ENCODE measurements at places on chromosomes 6 and 20.

GRCh38 chr6:118544105-118544504 is 4.0 kb upstream of the PLN start:
- no peak for DNase-seq

DNA sequence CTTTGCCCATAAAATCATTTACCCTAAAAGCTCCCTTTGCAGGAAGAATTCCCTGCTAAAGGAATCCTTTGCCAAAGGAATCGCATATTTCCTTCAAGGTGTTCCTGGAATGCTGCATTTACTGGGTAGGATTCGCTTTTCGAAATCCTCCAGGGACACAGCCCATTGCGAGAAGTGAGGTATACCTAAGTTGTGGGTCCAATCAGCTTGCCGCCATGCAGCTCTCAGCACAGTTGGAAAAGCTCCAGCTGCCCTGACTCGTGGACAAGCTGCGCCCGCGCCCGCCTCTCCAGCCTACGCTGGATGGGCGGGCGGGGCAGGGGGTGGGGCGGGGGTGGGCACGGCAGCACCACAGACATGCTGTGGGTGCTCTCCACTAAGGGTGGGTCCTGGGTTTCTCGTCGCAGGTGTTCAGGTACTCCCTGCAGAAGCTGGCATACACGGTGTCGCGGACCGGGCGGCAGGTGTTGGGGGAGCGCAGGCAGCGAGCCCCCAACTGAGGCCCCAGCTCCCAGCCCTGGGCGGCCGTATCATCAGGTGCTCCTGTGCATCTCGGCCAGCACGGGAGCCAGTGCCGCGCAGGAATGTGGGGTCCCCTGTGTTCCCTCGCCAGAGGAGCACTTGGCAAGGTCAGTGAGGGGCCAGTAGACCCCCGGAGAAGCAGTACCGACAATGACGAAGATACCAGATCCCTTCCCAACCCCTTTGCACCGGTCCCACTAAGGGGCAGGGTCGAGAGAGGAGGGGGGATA is 1.4 kb downstream of the NNAT start:
- DNase-seq: peak; percentile 66

DNA sequence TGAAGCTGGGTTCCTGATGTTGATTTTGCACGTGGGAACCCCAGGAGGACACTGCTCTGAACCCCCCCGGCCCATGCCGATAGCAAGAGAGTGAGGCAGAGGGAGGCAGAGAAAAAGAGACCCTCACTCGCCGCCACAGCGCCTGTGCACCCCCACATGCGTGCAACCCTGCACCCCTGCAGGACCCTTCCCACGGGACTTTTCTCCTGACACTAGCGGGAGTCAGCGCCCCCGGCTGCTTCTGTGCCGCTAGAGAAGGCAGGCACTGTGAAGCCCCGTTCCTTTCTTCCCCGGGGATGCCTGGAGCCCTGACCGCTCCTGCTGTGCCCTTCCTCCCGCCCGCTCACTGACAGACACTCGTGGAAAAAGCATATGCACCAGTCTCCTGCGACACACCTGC is 67.4 kb downstream of the GMPR start:
- no peak for DNase-seq

GRCh38 chr6:148166339-148166968 is 176.2 kb upstream of the SASH1 start:
- peak; percentile 57 for DNase-seq

GRCh38 chr6:15962449-15962764 is 166.5 kb upstream of the MYLIP start:
- no peak for DNase-seq

DNA sequence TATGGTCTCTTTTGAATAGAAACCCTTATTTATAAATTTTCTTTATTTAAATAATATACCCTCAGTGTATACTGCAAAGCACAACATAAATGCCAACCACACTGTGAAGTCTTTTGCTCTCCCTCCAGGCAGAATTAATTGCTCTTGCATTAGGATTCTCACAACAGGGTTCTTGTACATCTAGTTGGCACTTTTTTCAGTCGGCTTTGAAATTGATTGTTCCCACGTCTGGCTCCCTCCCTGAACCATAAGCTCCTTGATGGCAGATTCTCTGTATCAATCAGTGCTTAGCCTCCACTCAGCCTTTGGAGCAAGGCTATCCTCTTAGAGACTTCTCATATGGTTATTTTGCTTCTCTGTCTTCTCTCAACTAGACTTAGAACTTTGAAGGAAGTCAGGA is 288.0 kb upstream of the POU3F2 start:
- no peak for DNase-seq

DNA sequence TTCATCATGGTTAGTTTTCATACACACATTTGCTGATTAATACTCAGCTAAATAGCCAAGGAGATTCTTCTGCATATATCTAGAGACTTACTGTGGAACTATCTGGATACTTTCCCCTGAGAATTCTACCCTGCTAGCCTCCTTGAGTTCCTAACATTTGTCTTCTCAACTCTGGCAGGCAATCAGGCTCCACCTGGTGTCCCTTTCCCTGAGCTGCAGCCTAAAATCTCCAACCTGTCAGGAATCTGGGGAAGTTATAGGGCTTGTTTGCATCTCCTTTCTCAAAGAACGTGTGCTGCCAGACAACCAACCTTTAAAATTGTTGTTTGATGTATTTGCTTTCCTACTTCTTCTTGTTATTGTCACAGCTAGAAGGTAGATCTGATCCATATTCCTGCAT is 73.4 kb downstream of the FUT9 start:
- no peak for DNase-seq

- no peak for DNase-seq
These were observed 60.9 kb upstream of the CD93 start for GRCh38 chr20:23146857-23147637.

- no peak for DNase-seq
These were observed 862 bp downstream of the UCKL1 start for GRCh38 chr20:63955281-63955826.

GRCh38 chr20:46799781-46800408 is 90.4 kb downstream of the SLC2A10 start:
- DNase-seq: no peak

- DNase-seq: no peak
These were observed 178.9 kb upstream of the MYLIP start for GRCh38 chr6:15949982-15950381.

GRCh38 chr20:5766085-5766764 is 16.0 kb downstream of the SHLD1 start:
- DNase-seq: no peak

- no peak for DNase-seq
These were observed 236.6 kb upstream of the RNF24 start for GRCh38 chr20:4252005-4252404.

DNA sequence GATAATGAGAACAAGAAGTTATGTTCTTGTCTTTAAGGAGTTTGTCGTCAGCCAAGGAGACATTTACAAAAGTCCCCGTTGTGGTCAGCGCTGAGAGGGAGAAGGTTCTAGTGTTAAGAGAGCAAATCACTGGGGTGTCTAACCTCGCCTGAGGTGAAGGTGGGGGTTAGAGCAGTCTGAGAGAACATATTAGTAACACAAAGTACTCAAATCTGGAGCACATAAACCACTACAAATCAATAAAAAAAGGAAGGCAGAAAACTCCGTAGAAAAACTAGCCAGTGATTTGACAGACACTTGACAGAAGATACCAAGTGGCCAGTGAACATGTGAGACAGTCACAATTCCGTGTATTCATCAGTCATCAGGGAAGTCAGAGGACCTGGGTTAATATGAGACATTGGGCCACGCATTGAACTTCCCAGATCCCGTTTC is 45.4 kb downstream of the CDS2 start:
- DNase-seq: no peak

GRCh38 chr6:12296255-12296573 is 6.1 kb downstream of the EDN1 start:
- no peak for DNase-seq

- DNase-seq: no peak
These were observed 53.2 kb upstream of the ARG1 start for GRCh38 chr6:131519670-131520436.

- DNase-seq: no peak
These were observed 179.7 kb upstream of the SHLD1 start for GRCh38 chr20:5570452-5570851.

GRCh38 chr6:43671011-43671800 is 16.4 kb downstream of the MRPS18A start:
- no peak for DNase-seq

DNA sequence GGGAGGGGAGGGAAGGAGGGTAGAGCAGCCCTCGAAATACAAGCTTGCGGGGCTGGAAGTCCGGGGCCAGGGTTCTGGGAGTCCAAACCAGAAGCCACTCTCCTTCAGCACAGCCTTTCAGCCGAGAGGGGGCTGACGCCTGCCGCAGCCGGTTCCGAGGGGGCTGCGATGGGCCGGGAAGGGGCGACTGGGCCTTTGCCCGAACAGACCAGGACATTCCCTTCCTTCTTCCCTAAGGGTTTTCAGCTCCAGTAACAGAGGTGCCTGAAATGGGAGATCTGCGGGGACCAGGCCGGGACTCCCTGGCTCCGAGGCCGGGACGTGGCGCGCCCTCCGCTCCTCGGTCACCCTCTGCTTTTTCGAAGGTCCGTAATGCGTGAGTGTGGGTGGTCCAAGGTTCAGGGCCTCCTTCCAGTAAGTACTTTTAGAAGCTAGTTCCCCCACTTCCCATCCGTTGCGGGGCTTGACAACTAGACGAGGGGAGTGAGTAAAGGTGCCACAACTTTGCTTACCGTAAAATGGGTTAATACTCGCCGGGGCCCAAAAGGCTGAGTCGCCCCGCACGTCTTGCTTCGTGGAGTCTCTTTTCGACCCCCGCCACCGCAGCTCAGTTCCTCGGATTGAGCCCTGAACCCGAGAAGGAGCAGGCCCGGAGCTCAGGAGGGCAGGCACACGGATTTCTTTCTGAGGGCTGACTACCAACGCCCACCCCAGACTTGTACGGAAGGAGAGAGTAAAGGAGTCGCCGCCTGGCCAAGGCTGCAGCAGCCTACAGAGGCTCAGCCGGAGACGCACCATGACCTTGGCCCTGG is 2.9 kb upstream of the OLIG3 start:
- DNase-seq: no peak

DNA sequence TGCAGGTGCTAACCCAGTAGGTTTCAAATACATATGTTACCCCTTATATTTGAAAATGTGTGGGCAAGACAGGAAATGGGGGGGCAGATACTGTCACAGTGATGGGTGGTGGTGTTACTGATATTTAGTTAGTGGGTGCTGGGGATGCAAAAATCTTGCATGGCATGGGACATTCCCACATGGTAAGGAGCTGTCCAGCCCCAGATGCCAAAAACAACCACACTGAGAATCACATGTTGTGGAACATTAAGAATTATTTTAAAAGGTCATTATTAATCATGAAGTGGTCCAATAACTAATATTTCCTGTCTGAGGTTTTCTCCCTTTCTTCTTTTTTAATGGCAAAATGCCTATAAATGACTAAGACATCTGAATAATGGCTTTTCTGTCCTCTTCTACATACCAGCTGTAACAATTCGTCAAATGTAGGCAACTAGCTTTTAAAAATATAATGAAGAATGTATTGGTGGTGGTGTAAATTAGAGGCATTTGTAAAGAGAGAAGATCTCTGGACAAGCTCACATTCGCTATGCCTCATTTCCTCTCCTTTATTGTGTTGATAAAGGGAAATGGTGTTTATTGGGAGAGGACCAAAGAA is 57.3 kb upstream of the SLC35B3 start:
- DNase-seq: no peak

- no peak for DNase-seq
These were observed 17.2 kb downstream of the MCM9 start for GRCh38 chr6:118917546-118918328.

GRCh38 chr20:61941721-61942405 is 123.8 kb downstream of the TAF4 start:
- no peak for DNase-seq

DNA sequence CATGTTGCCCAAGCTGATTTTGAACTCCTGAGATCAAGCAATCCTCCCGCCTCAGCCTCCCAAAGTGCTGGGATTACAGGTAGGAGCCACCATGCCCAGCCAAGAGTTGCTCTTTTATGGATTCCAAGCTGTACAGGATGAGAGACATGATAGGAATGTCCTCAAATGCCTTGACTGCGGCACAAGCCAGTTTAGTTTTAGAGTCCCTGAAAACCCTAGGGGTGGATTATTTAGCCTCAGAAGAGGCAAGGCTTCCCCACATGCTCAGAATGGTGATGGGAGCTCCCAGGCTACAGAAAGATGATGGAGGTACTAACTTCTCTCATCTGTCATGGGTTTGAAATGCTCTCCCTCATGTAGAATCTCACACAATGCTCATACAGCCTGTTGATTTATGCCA is 280.5 kb upstream of the PRND start:
- DNase-seq: no peak

All from muscle of back (tissue), 13 donors.